ENCODE measurements at places on chromosomes 5 and 9. TPM values are rescaled to one million over a fixed set of nuclear protein-coding genes. Genes with fewer than 3 reads are reported as not detected.

- no peak for DNase-seq
Observed at GRCh38 chr9:121844098-121844497, 192.7 kb downstream of the DAB2IP start.

DNA sequence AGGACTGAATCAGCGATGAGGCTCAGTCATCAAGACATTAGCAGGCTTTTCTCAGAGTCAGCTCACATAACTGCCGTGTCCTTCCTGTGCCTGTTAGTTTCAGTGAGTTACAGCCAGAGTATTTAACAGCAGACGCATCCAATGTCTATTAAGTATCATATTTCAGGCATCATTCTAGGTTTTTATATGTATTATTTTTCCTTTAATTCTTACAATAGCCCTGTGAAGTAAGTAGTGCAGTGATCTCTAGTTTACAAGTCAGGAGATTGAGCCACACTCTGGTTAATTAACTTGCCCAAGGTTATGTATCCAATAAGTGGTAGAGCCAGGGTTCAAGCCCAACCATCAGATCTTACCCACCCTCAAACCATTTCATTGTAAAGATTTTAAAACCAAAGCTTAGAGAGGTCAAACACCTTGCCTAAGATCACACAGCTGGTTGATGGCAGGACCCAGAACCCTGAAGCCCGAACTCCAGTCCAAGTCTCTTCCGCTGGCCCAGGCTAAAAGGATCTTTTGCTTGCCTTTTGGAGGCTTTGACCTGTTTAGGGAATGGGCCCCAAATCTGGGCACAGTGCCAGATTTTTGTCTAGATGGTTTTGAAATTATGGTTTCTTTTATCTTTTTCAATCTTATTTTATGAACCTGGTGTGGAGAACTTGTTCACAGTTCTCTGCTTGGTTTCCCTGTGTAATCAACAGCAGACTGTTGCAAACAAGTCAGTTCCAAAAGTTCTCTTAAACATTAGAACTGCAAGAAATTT is 261.2 kb upstream of the CLINT1 start:
- no peak for DNase-seq

- DNase-seq, result no peak
Observed at GRCh38 chr9:100505564-100506159, 32.7 kb downstream of the TMEFF1 start.

DNA sequence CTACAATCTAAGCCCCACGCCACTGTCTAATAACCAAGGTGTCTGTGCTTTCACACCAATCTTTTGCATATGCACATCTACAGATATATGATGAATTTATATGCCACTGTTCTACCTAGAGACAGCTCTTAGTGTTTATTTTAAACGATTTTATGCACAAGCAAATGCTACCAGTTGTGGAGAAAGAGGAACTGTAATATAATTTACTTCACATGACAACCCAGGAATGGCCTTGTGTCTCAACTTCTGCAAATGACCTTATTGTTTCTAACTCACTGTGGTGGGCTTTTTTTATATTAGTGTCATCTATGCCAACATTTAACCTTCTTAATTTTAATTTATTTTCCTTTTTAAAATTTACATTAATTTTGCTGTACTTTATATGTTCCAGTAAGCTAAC is 531.1 kb upstream of the TLE4 start:
- DNase-seq, result no peak

The BTNL9 gene
- 25.2 TPM for total RNA-seq

The ZNF618 gene
- 1.7 TPM for total RNA-seq
